Activated CD4-positive, alpha-beta T cell treated with anti-CD3 and anti-CD28 coated beads for 36 hours (primary cell): ENCODE measurements at places on chromosomes 1 and 21.

DNA sequence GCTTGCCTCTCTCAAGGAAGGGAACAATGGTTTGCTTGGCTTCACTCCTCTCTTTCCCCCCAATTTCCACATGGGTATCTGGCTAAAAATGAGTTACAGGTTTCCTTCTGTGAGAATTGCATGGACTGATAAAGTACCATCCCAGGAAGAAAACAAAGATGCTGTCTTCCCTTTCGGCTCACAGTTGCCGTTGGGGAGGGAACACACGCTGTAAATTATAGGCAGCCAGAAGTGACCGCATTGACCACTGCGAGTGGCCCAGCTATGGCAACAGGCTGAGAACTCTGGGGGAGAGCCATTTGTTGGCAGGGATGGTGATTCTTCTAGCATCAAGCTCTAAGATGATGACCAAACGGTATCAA lies 2.9 kb downstream of the RUNX1 start:
- DNase-seq = no peak

- DNase-seq = no peak
These were observed 94.4 kb downstream of the NAV1 start for GRCh38 chr1:201633297-201633696.

GRCh38 chr1:154764773-154765172 lies 105.3 kb downstream of the KCNN3 start:
- DNase-seq = no peak

DNA sequence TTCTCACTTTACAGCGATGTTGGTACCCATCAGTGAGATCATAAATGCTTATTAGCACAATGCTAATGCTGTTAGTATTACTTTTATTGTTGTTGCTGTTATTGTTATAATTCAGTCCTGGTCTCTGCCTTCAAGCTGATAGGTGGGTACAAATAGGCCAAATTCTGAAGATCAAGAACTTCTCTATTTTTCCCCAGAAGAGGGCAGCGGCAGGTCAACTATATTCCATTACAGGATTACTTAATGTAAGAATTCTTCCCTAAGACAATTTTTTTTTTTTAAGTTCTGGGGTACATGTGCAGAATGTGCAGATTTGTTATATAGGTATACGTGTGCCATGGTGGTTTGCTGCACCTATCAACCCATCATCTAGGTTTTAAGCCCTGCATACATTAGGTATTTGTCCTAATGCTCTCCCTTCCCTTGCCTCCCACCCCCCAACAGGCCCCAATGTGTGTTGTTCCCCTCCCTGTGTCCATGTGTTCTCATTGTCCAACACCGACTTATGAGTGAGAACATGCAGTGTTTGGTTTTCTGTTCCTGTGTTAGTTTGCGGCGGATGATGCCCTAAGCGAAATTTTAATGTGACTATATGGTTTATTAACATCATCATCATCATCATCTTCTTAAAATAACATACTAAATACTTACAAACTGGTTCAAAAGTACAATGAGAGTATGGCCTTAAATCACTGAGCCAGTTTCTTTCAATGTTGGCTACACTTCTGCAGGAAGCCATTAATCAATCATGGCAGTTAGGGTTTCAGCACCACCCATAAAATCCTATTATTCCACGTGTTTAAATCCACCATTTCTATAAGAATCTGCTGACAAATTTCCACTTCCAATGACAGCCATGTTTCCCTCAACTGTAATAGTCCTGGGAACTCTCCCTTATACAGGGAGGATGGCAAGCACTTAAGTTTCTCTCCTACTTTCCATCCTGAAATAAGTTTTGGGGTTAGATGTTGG lies 19.2 kb downstream of the SLC19A2 start:
- DNase-seq = peak; percentile 46

GRCh38 chr1:59985911-59986515 lies 59.4 kb upstream of the CYP2J2 start:
- no peak for DNase-seq

DNA sequence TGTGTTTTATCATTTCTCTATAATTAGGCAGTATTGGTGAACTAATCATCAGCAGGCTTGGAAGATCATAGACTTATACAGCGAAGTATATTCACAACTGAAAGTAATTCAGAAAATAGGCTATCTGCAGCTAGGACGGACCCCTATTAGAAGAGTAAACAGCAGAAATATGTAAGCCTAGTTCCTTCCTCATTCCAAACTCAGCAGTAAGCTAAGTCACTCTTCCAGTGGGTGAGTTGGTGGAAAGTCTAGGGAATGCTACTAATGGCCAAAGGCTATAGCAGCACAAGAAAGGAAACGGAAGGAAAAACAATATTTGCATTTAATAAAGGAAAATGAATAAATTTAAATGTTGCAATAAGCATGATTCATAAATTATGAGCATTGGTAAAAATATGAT lies 918.1 kb upstream of the TMPRSS15 start:
- no peak for DNase-seq

- no peak for DNase-seq
These were observed 247.2 kb downstream of the FMN2 start for GRCh38 chr1:240338837-240339236.

- DNase-seq = no peak
These were observed 30.5 kb downstream of the TMCC2 start for GRCh38 chr1:205258261-205258691.

GRCh38 chr1:154622503-154623039 lies 14.6 kb upstream of the ADAR start:
- DNase-seq = no peak

GRCh38 chr1:230345139-230345885 lies 80.8 kb downstream of the PGBD5 start:
- DNase-seq = no peak
